T-cell (primary cell): ENCODE measurements at places on chromosomes 5 and 9.
A peak's percentile ranks its signal among the peaks of the same experiment; 100 is the strongest.

DNA sequence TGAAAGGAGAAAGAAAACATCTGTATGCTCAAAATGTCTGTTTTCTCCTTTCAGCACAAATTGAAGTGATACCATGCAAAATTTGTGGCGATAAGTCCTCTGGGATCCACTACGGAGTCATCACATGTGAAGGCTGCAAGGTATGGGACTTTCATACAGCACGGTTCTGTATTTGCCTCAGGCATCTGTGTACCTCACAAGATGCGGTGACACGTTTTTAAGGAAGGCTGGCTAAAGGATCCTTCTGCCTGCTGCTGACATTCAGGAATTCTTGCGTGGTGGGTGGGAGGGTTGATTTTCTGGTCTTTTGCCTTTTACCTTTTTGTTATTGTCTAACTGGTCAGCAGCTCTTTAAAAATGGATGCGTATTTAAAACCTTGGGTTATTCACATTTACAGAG is 133.1 kb downstream of the RORB start:
- DNase-seq = no peak

- no peak for DNase-seq
These were observed 73.6 kb upstream of the STARD4 start for GRCh38 chr5:111585946-111586345.

DNA sequence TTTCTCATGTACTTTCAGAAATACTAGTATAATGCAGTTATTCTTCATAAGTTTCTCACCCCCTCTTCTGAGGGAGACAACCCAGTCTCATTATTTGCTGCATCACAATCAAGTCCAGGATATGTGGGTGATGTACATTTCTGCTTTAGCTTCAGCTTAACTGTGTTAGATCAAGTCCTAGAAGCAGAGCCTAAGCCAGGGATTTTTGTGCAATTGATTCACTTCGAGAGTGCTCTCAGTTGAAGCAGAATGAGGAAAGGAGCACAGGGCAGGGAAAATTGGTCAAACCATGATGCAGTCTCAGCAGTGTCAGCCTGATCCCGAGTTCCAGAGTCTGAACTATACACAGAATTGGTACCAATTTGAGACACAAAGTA is 15.1 kb downstream of the HNRNPK start:
- DNase-seq = no peak

DNA sequence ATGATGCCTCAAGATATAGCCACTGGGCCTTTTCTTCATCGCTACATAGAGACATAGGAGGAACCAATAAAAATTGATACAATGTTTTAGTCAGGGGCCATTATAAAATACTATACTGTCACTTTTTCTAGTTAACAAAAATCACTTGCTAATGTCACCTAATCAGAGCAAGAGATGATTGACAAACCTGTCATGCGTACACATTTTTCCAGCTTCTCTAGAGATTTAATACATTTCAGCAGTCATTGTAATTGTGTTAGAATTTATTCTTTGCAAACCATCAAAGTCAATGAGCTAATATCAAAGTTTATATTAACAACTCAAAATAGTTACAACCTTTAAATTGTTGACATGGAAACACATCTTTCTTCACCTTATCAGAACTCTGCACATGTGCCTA is 513.6 kb upstream of the SEMA6A start:
- no peak for DNase-seq

- DNase-seq = no peak
These were observed 35.9 kb upstream of the LECT2 start for GRCh38 chr5:135990528-135991255.

GRCh38 chr9:106956971-106957370 is 94.0 kb downstream of the ZNF462 start:
- DNase-seq = no peak

- no peak for DNase-seq
These were observed 106.1 kb downstream of the GALNT10 start for GRCh38 chr5:154296525-154297159.

GRCh38 chr5:56358703-56359681 is 125.9 kb upstream of the ANKRD55 start:
- DNase-seq = no peak

DNA sequence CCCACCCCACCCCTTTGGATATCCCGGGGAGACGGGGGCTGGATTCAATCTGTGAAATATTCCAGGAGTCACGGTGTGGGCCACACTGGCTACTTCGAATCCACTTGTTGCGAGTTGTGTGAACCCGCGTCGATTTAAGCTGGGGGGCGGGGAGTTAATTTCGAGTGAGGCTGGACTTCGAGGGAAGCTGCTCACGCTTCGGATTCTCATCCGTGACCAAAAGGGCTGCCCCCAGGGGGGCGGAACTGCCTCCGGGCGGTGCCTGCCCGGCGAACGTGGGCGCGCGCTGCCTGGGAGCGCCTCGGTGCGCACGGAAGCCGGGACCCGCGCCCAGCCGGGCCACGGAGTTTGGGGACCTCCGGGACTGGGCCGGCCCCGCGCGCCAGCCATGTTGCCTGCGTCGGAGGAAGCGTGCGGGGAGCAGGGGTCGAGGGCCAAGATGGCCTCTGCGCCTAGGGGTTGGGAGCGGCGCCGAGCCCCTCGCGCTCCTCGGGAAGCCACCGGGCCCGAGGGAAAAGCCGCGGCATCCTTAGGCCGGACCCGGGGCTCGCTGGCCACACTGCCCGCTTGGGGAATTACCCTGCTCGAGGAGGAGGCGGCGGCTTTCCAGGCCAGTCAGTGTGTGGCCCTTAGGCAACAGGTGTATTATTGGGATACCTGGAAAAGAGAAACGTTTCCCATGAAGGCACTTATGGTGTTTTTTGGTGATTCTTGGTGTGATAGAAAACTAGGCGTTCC is 975 bp downstream of the OCLN start:
- DNase-seq = no peak

DNA sequence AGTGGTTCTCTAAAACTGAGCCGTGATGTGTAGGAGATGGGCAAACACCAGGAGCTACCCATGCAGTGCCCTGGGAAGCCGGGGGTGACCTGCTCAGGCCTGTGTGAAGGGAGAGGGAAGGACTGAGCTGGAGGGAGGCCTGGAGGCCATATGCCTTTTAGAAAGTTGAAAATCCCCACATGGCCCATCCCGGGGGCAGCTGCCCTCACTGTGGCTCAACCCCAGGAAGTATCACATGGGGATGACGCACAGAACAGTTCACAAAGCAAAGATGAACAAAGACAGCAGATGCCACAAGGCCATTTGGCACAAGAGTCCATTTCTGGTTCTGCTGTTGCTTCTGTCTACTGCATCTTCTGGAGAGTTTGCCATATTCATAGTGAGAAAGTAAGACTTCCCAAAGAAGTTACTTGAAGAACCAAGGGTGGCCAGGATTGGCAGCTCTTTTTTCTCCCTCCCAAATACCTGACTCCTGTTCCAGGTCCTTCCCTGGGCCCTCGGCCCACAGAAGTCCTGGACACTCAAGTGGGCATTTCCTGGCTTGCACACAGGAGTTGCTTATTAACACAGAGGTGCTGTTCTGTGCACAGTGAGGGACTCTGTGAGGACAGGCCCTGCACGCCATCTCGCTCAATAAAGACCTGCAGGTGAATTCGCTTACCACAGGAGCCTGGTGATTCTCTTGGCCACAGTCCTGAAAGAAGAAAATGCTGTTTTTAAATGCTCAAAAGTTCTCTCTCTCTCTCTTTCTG is 25.1 kb downstream of the ACSL6 start:
- DNase-seq = no peak

- no peak for DNase-seq
These were observed 584.0 kb downstream of the ACTL7B start for GRCh38 chr9:108271646-108272348.

GRCh38 chr5:14396737-14397136 is 184.9 kb upstream of the OTULINL start:
- DNase-seq = no peak

DNA sequence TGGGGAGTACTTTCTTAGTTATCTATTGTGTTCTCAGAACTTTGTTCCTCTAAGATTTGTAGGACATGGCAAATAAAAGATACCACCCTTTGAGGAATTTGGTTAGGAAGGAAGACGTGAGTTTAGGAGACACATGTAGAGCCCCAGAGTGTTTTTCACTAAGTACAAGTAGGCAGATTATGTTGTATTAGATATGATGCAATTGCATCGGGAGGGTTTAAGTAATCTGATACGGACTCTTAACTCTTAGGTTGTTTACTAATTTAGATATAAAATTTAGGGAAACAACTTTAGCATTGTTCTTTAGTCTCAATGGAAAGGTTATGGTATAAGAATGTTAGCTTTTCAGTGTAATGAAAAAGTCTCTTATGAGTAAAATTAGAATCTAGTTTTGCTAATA is 84.4 kb downstream of the TRIO start:
- DNase-seq = no peak

DNA sequence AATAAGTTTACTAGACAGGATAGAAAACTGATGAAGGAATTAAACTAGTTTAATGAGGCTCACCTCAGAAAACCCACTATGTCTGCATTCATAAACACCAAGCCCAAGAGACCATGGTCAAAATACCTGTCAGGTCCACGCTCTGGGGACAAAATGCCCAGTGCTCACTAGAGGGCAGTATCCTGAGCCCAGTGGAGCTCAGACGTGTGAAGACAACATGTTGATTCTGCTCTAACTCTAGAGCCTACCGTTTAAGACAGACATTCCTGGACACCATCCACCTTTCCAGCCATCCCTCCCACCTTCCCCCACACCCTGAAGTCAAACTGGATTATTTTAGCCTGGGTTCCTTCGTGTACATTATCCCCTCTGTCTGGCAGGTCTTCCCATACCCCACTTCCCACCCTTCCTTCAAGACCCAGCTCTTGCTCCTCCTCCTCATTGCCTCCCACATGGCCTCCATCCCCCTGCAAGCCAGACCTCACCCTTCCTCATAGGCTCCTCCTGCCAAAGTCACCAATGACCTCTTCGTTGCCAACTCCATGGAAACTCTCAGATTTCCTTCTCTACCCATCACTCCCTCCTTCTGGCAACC is 142.3 kb upstream of the FSTL4 start:
- no peak for DNase-seq

GRCh38 chr9:119697996-119698395 is 328.8 kb upstream of the BRINP1 start:
- no peak for DNase-seq

GRCh38 chr9:16626577-16627130 is 243.8 kb downstream of the BNC2 start:
- no peak for DNase-seq

- no peak for DNase-seq
These were observed 103.6 kb downstream of the GNA14 start for GRCh38 chr9:77544546-77544945.

- DNase-seq = no peak
These were observed 1951.4 kb upstream of the WWC1 start for GRCh38 chr5:166340039-166340438.

DNA sequence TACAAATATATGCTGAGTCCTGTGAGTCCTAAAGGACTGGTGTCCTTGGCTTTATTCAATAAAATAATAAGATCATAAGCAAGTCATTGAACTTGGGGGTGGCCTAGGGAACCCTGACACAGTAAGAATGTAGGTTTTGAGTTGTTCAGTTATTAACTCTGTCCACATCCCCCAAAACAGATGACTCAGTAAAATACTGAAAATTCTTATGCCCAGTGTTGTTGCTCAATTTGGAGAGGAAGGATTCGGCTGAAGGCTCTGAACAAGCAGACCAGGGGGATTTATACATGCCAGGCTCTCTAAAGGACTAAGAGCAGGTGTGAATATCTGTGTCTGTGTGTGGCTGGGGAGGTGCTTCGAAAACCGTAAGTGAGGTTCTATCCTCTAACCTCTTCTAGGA is 173.7 kb downstream of the RMI1 start:
- no peak for DNase-seq

GRCh38 chr5:159956074-159956473 is 39.8 kb downstream of the ADRA1B start:
- no peak for DNase-seq

DNA sequence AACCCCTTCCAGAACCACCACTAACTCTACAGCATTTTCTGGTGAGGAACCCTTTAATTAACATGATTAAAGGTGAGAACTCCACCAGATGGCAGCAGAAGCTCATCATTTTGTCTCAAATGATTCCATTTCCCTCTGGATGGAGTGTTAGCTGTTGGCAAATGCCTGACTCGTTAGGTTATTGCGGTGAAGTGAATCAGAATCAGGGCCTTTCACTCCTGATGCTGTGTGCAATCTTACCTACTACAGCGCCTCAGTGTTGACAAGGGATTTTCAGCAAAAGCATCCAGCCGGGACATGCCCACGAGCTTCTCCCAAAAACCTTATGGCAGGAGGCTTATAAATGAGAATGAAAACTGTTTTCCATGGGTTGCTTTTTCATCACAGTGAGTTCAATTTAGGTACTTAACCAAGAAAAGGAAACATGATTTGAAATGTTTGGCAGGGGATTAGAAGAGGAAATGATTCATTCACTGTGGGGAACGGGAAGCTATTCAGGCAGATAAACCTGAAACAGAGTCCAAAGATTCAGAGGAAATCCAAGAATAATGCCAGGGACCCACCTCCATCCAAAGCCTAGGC is 48.0 kb upstream of the CAST start:
- DNase-seq = peak; percentile 25

- no peak for DNase-seq
These were observed 56.2 kb downstream of the PLAC8L1 start for GRCh38 chr5:146048994-146049703.

GRCh38 chr9:83445703-83446265 is 92.4 kb downstream of the FRMD3 start:
- DNase-seq = no peak

GRCh38 chr9:73565833-73566465 is 414.3 kb downstream of the ANXA1 start:
- no peak for DNase-seq

DNA sequence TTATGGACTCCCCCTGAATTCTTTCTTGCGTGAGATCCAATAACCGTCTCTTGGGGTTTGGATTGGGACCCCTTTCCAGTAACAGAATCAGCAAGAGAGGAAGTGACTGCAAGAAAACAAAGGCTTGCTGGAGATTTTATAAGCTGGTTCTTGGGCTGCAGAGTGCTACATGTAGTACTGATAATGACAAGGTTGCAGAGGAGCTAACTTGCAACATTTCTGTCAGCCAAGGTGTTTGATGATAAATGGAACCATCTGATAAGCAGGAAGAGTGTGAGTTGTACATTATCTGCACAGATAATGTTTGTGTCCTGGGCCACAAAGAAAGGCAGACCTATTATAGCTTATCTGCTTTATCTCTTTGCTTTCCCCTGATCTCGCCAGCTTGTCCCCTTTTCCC is 37.1 kb downstream of the DNAJB5 start:
- DNase-seq = no peak

DNA sequence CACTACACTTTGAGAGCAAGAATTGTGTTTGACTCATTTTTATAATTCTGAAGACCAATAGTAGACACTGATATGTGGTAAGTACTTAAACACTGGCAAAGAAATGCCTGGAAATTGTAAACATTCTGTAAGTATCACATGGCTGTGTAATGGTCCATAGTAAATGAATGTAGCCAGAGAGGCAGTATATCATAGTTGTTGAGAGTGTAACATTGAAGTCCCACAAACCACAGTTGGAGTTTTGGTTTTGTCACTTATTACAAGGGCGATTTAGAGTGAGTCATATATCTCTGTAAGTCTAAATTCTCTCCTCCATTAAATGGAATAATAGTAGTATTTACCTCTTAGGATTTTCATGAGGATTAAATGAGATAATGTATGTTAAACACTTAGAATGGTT is 181.1 kb upstream of the MEF2C start:
- DNase-seq = no peak
